CD4-positive, alpha-beta T cell treated with Interleukin-15 for 4 hours (primary cell): ENCODE measurements at places on chromosomes 12 and 14.

DNA sequence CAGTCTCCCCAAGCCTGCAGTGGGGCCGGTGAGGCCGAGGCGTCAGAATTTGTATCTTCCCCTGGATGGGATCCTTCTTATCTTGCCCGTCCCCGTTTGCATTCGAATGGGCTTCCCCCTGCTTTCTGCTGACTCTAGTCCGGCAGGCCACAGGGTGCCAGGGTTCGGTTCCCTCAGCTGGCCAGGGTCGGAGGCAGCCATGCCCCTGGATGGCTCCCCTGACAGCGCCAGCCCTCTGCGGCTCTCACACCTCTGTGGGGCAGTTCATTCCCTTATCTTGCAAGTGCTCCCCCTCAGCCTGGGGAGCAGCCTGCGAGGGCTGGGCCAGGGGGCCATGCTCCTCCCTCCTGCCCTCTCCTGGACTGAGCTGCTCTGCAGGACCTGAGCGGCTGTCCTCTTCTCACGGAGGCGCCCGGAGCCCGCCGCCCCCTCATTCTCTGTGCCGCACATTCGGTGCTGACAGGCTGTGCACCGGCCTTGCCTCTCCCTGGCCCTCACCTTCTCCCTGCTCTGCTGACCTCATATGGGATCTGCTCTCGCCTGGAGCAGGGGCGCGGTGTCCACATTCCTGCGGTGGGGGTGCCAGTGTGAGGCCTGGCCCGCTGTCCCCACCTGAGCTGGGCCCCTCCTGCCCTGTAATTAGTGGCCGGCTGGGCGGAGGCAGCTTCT, 32.8 kb downstream of the KIF26A start:
- DNase-seq: no peak

GRCh38 chr14:74804219-74804825, 41.2 kb downstream of the YLPM1 start:
- peak; percentile 23 for DNase-seq

GRCh38 chr14:37721976-37722659, 126.7 kb downstream of the TTC6 start:
- DNase-seq: no peak

DNA sequence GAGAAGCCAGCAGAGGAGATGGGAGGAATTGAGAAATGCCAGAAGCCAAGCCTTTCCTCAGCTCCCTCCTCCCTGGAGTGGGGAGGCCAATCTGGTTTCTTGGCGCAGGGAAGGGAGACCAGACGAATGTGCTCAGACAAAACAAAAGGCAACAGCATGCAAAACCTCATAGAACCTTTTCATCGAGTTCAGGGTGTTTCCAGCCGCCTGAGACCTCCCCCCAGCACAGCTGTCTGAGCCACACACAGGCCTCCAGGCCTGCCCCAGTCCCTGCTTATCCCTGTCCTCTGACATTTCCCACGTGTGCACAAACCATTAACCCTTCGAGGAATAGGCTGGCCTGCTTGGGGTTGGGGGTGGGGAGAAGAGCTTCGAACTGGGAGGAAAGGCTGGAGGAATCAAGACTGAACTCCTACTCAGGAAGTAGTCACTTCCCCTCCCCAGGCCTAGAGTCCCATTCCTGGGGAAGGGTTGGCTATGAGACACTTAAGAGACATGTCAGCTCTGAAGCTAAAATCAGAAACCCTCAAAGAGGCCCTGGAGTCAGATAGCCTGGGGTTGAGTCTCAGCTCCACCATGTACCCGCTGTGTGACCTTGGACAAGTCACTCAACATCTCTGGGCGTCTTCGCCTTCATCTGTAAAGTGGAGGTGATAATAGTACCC, 10.7 kb downstream of the TBX3 start:
- DNase-seq: no peak

- no peak for DNase-seq
Measured at GRCh38 chr14:50837271-50837670, 6.3 kb upstream of the NIN start.

- no peak for DNase-seq
Measured at GRCh38 chr14:104322531-104323366, 184.4 kb downstream of the KIF26A start.

- DNase-seq: peak; percentile 80
Measured at GRCh38 chr12:122946690-122947341, 19.4 kb downstream of the ABCB9 start.

DNA sequence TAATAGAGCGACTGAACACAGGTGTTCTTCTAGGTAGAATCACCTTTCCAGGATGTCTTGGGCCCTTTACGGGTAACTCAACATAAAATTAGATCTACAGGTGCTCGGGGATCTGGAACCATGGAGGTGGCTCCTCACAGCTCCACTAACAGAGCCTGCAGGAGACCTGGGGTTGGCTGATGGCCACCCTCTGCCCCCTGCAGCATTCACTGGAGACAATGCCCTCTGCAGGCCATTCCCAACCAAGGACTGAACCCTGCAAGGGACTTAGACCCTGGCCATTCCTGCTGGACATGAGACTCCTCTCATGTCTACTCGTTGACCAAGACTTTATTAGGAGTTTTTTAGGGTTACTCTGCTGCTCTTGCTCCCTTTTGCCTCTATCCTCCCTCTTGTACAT, 58.5 kb upstream of the PPP4R3A start:
- DNase-seq: no peak

- no peak for DNase-seq
Measured at GRCh38 chr12:119247720-119248043, 69.0 kb downstream of the HSPB8 start.

DNA sequence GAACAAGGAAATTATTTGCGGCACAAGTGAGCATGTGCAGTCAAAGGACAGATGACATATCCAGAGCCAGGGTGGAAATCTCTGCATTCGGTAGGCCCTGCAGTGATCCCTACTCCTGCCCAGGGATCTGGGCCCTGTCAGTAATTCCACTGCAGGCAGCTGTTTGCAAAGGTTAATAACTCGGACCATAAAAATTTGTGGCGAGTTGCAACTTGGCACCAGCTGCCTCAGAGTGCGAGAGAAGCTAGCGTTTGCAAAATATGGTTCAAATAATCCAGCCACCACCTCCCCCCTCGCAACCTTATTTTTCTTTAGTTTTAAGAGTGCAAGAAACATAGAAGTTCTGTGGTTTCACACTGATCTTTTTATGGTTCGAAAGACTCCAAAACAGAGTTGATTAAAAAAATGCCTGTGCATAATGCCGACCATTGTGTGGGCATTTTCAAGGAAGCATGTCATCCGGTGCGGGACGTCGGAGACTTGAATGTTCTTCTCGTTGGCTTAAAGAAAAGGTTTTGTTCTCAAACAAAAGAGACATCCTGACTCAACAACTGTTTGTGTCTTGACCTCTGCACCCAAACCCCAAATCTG, 224.5 kb downstream of the BCL11B start:
- DNase-seq: no peak

DNA sequence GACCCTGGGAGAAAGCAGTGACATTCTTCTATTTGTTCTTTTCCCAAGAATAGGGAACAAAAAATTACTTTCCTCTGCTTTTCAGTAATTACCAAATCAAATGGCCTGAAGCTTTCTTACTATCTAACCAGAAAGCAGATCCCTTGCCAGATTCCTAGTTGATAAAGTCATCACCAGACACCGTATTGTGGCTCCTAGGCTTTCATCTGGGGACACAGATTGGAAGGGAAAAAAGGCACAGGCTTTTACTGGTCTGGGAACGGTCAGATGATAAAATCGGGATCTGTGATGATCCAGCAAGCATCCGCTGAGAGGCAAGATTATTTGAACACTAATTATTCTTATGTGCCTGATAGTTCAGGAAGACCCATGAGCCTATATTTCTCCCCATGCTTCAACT, 79.1 kb upstream of the BCL2L14 start:
- no peak for DNase-seq

GRCh38 chr14:65434216-65434850, 21.8 kb downstream of the FUT8 start:
- DNase-seq: no peak

GRCh38 chr12:106601031-106601430, 18.2 kb downstream of the RFX4 start:
- DNase-seq: no peak
